ENCODE measurements at places on chromosomes 6 and 20.

- no peak for DNase-seq
These were observed 731 bp upstream of the RBL1 start for GRCh38 chr20:37096415-37097041.

DNA sequence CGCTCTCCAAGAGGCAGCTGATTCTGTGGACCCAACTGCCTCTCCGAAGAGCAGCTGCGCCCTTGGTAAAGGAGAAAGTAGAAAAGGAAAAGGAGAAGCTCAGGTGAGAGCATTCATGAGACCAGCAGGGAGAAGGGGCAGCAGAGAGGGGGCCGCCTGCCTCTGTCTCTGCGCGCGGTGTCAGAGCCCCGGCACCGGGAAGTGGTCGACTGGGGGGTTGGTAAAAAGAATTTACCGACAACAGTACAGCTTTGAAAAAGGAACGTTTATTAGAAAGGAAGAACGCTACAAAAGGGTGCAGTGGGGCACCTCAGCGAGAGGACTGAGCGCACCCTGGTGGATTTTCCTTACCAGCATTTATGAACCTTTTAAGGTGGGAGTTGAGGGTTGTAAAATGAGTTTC, 61.9 kb downstream of the GPR6 start:
- DNase-seq = no peak

DNA sequence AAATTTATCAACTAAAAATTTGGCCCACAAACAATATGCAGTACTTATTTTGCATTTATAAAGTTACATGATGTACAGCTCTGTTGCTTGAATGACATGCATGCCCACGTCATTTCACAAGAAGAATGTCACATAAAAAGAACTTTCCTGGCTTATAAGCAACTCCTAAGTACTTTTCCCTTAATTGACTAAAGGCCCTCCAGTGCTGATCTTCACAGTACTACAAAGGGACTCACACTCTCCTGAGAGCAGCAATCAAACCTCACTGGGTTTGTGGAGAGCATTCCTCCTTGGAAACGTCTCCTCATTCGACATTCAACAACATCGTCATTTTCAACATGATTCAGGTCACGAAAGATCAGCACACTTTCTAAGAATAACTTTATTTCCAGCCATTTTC, 111.1 kb downstream of the IPCEF1 start:
- no peak for DNase-seq

- no peak for DNase-seq
These were observed 256.1 kb upstream of the RUNX2 start for GRCh38 chr6:45072016-45072415.

GRCh38 chr20:18991012-18991411, 177.4 kb downstream of the SCP2D1 start:
- DNase-seq = no peak

DNA sequence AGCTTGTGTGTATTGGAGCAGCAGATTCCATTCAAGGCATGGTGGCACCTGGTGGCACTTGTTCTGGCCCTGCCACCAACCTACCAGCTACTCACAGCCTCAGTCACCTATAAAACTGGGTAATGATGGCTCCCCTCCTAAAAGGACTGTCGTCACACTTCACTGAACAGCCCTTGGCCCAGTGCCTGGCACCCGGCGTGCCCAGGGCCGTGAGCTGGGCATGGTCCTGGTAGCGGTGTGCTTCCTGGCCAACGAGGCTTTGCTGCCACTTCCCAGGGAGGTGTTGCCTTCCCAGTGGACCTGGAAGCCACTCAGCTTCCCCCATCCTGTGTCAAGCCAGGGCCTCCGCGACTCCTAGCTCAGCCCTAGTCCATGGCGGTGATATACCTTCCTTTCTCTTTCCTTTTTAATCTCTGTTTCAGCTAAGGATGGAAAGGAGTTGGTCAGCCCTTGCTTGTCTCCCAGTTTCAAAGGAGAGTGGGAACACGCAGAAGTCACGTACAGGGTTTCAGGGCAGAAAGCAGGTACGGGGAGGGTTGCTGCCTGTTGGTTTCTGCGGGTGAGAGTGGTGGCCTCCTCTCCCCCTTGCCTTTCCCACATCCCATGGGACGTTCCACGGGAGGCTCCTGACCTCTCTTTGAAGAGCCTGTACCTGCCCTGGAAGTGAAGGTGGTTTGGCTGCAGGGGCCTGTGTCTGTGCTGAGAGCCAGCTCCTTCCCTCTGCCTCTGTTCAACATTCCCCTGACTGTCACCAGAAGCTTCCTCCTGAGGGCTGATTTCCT, 25.5 kb downstream of the ENTPD6 start:
- DNase-seq = peak; percentile 16

GRCh38 chr20:39010496-39010895, 48.4 kb downstream of the DHX35 start:
- DNase-seq = no peak

DNA sequence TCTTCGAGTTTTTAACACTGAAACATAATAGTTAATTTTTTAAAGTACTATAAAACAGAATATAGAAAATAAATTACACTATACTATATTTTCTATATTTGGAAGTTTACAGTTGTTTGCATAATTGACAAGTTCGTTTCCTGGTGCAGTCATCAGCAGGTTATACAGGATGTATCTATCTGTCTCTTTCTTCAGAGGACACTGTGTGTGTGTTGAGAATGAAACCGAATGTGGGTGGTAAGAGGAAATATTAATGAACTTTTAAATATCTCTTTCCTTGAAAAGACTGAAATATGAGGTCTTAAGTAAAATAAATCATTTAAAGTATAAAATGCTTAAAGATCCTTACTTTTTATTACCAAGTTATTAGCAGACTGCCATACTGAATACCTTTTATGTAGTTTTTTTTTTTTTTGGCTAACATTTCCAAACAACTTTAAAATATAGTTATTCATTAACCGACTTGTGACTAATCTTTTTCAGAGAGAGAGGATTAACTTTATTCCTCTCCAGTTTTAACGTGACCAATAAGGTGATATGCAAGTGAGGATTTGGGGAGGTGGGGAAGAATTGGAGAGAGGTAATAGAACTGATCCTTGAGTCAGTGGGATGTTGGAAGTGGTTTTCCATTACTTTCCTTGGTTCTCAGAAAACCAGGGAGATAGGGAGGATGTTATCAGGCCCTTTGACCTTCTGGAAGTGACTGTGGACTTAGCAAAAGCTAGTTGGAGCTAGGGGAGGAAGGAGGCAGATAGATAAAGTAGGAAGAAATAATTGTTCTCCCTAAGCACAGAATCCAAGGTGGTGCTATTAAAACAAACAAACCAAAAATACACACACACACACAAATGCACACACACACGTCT, 380.0 kb upstream of the FLRT3 start:
- no peak for DNase-seq

DNA sequence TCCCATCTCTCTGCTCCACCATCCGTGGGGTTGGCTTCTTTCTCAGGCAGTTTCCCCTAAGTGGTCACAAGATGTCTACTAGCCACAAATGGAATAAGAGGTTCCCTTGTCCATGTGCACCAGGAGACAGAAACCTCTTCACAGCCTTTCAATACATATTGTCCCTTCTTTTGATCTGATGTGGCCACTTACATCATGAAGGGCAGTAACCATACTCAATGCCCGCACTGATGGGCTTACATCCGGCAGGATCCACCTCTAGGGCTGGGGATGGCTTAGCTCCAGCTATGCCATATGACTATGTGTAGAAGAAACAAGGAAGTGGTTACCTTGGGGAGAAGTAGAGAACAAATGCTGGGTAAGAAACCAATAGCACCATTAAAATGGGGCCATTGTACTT, 64.4 kb downstream of the PLEKHG1 start:
- DNase-seq = no peak

GRCh38 chr6:148818939-148819575, 72.2 kb downstream of the UST start:
- DNase-seq = no peak

DNA sequence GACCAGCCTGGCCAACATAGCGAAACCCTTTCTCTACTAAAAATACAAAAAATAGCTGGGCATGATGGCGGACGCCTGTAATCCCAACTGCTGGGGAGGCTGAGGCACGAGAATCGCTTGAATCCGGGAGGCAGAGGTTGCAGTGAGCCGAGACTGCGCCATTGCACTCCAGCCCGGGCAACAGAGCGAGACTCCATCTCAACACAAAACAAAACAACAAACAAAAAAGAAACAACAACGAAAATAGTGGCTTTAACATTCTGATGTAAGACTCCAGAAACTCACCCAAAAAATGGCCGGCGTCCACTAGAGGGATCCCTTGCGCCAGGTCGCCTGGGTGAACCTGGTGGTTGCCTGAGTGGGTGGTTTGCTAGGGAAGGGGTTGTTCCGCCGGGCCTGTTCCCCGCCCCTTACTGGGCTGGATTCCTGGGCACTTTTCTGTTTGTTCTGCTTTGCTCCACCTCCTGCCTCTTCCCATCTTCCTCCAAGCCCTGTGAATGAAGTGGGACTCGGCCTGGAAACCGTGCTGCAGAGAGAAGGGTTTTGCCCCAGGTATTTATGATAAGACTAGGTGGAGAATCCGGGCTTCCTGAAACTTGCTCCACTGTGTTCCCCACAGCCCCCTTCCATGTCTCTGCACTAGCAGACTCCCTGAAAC, 1.5 kb downstream of the PABPC1L start:
- no peak for DNase-seq

GRCh38 chr6:110053395-110054240, 75.5 kb downstream of the GPR6 start:
- peak; percentile 85 for DNase-seq

GRCh38 chr20:12640251-12640650, 368.5 kb upstream of the SPTLC3 start:
- DNase-seq = no peak

Measured in Ammon's horn (tissue), 1 donor.